ENCODE measurements at places on chromosomes 2 and 18. TPM values are rescaled to one million over a fixed set of nuclear protein-coding genes. Genes with fewer than 3 reads are reported as not detected.

SPATA3 gene
- not detected for polyA plus RNA-seq

- no peak for DNase-seq
Observed at GRCh38 chr18:30970196-30970816, 72.2 kb downstream of the DSC3 start.

GRCh38 chr2:113842919-113843736 is 46.8 kb upstream of the ACTR3 start:
- no peak for DNase-seq

- no peak for DNase-seq
Observed at GRCh38 chr2:241903121-241904010, 33.8 kb downstream of the RTP5 start.

Measured in heart left ventricle (tissue), 16 donors.